ENCODE measurements at places on chromosomes 2 and 18. TPM values are rescaled to one million over a fixed set of nuclear protein-coding genes. Genes with fewer than 3 reads are reported as not detected.

C2orf49 gene
- 8.0 TPM for total RNA-seq

GRCh38 chr2:5495586-5495985 lies 196.6 kb upstream of the SOX11 start:
- no peak for DNase-seq

DNA sequence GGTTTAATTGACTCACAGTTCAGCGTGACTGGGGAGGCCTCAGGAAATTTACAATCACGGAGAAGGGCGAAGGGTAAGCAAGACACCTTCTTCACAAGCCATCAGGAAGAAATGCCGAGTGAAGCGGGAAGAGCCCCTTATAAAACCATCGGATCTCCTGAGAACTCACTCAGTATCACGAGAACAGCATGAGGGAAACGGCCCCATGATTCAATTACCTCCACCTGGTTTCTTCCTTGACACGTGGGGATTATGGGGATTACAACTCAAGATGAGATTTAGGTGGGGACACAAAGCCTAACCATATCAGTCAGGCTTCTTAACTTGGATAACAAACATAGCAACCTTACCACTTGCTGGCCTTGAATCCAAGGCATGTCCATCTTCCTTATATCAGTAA lies 289.0 kb upstream of the STON1 start:
- no peak for DNase-seq

GRCh38 chr18:45059695-45060094 lies 379.0 kb downstream of the SETBP1 start:
- DNase-seq = no peak

DNA sequence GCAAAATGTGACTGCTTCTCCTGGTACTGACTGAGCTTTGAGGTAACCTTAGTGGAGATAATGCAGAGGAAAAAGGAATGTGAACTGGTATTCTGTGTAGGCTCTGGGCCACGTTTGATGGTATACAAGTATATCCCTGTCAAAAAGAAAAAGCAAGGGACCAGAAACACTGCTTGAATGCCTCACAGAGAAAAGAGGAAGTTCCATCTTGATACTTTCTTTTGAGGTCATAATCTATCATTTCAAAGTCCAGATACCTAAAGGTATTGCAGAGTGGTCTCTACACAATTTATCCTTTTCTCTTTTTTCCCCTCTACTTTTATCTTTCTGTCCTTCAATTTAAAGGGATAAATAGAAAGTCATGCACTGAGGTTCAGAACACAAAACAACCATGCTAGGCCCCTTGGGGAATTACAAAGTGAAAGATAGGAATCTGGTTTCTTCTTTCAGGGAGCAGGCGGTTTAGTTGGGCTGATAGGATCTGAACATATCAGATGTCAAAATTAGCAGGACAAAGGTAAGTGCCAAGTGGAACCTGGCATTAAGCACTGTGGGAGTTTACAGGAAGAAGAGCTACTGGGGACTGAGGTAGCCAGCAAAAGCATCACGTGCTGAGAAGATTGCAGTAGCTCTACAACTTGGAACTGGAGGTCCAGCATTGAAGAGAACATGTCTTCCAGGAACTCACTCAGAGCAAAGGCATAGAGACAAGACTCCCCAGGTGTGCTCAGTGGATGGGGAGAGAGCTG lies 121.2 kb downstream of the LYPD6 start:
- no peak for DNase-seq

GRCh38 chr2:106863387-106863786 lies 22.6 kb downstream of the ST6GAL2 start:
- no peak for DNase-seq

DNA sequence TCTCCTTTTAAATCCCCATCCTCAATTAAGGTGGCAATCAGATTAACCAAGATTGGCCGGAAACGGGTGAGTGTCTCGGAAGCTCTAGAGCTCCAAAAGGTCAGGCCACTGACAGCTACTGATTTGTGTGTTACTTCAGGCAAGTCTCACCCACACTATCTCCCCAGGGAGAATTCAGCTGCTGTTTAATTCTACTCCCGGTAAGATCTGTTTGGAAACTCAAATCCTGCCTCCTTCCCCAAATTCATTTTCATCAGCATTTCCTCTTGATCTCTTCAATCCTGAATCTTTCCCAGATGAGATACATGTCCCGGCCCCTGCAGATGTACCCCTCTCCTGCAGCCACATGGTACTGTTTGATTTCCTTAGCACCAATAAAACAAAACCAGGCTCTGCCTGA lies 34.9 kb downstream of the EFR3B start:
- DNase-seq = no peak

C2orf74 gene
- 7.4 TPM for total RNA-seq

- DNase-seq = no peak
Observed at GRCh38 chr2:178448968-178449661, 1.9 kb downstream of the PRKRA start.

DNA sequence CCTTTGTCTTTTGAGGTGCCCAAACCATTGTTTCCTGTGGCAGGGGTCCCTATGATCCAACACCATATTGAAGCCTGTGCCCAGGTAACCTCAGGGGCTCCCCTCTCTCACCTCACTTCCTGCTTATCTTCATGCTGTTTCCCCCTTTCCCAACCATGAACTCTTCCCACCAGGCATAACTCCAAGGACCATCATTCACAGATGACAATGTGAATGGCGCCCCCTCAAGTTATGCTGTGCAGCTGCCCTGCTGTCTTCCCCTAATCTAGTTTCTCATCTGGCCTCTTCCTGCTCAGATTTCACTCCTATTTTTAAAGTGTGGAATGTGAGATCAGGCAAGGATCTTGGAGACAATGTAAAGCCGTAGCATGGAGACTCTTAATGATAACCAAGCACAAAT lies 1.4 kb downstream of the GMPPA start:
- no peak for DNase-seq

- DNase-seq = no peak
Observed at GRCh38 chr2:109649736-109650695, 35.9 kb downstream of the SOWAHC start.

DNA sequence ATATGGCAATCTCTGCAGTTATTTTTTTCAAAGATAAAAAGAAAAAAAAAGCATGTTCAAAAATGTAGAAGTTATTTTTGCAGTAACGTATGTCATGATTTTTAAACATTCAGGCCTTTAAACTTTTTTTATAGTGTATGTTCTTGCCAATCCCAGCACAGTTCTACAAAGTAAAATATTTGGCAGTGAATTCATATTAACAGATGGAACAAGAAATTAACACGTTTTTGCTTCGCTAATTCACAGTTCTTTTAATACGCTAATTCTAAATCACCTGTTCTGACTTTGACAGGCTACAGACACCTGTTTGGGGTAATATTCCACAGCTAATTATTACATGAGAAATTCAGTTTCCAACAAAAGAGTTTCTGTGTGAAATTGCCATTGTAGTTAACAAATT lies 183.2 kb downstream of the ARHGAP15 start:
- no peak for DNase-seq

NTSR2 gene
- total RNA-seq = not detected

EMILIN1 gene
- total RNA-seq = 18.7 TPM

DNA sequence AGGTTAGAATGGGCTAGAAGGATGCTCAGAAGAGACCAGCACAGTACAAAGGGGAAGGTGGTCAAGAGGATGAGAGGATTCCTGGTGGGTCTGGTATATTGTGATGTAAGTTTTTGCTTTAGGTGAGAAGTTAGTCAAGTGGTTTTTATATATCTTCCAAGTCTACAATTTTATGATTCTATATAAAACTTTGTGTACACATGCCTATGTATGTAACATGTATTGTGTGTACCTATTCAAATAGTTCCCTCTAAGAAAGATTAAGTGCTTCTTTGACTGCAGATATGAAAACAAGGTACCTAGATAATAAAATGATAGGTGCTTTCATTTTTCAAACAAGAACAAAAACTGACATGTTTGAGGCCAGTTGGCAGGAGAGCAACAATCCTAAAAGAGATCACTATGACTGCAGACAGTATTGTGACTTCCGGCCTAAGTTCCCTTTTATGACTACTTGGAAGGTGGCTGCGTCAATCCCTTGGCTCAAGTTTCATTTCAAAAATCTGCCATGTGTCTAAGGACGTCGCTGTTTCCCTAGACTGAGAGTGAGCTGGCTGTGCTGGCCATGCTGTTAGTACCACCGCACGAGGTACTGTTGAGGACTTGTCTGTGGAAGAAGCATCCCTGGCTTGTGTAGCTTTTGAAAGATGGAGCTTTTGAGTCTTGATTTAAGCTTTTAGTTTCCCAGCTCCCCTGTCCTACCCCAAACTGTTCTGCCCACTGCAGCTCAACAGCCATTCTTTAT lies 123.1 kb downstream of the PRPF40A start:
- DNase-seq = no peak

DNA sequence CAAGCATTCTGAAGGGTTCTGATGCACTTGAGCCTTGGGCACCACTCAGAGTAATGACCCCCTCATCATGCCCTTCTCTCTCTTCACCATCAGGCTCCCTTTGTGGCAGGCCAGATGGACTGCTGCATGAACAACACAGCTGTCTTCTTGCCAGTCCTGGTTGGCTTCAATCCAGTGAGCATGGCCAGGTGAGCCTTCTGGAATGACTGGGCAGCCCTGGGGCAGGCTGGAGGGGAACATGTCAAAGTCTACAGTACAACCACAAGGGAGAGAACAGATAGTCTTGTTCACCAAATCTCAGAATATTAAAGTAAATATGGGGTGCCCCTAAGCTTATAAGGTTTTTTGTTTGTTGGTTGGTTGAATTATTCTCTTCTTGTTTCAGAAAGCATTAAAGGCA lies 4.4 kb downstream of the GCKR start:
- DNase-seq = peak; percentile 80

ZNF516 gene
- 12.1 TPM for total RNA-seq

CENPA gene
- total RNA-seq = 1.2 TPM

GRCh38 chr2:209368914-209369313 lies 54.9 kb upstream of the MAP2 start:
- peak; percentile 76 for DNase-seq

HAAO gene
- total RNA-seq = 10.9 TPM

- DNase-seq = no peak
Observed at GRCh38 chr2:11450791-11451190, 15.2 kb downstream of the E2F6 start.

DNA sequence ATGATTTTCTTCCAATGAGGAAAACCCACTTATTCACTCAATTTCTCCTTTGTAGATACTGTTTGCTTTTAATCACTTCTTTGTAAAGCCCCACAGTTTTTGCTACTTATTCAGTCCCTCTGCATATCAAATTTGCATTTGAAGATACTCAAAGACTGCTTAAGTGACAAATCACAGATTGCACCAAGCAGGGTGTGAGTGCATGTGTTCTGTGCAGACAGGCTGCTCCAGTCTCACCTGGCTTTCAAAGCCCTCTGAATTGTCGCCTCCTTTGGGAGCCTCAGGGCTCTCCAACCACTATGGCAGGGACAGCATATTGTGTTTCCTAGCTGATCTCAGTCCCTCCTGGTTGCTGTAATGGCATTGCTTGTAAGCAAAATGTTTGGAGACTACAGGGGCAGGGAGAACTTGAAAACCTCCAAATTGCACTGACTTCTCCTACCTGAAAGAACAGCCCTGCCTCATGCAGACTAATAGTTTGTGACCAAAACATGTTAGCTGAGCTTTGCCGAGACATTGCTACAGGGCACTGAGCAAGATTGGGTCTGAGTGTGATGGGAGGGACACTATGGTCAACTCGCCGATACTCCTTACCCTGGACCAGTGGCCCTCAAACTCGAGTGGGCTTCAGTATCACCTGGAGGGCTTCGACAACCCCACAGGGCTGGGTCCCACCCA lies 96.8 kb downstream of the POLE4 start:
- DNase-seq = no peak

IGFBP5 gene
- 36.1 TPM for total RNA-seq

PROC gene
- 0.86 TPM for total RNA-seq

- no peak for DNase-seq
Observed at GRCh38 chr18:58670404-58671110, 708 bp upstream of the MALT1 start.

DNA sequence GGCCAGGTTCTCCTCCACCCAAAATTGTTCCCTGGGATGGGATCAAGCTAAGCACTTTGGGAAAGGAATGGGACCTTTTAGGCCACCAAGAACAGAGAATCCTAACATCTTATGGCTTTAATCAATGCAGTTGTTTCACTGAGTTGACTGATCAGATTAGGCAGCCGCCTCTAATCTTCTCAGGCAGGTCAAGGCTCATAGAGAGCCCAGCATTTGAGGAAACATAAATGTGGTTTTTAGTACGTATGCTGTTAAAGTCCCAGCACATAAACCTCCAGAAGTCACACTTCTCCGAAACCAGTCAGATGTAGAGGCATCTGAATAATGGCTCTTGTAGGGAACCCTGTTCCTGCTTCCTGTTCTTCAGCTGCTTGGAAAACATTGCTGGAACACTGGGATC lies 99.5 kb upstream of the RMDN2 start:
- DNase-seq = no peak

- peak; percentile 65 for DNase-seq
Observed at GRCh38 chr2:234981197-234982095, 29.6 kb downstream of the SH3BP4 start.

DNA sequence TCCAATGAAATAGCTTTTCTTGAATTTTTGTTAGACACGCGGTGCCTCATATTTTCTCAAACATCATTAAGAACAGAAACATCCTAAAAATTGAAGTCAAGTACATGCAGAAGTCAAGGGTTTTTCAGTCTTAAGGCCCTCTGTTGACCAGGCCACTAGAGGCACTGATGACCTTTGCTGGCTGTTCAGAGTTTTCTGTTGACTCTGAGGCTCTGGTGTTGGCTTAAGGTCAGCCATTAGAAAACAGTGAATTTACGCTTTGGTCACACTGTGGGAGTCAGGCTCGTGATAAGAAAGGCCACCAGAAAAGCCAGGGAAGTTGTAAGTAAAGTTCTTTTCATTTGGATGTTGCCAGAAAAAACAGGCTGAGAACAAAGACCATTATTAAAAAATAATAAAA lies 5.8 kb upstream of the UPP2 start:
- DNase-seq = no peak

DNA sequence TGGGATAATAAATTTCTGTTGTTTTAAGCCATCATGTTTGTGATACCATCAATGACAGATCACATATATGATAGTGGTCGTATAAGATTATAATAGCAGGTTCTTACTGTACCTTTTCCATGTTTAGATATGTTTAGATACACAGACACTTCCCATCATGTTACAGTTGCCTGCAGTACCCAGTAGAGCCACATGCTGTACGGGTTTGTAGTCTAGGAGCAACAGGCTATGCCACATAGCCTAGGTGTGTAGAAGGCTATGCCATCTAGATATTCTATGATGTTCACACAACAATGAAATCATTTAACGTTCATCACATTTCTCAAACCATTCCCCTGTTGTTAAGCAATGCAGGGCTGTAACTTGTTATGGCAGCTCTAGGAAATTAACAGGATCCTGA lies 132.9 kb upstream of the SH3BP4 start:
- DNase-seq = no peak

GRCh38 chr2:235263205-235264120 lies 230.4 kb upstream of the AGAP1 start:
- peak; percentile 15 for DNase-seq

DNA sequence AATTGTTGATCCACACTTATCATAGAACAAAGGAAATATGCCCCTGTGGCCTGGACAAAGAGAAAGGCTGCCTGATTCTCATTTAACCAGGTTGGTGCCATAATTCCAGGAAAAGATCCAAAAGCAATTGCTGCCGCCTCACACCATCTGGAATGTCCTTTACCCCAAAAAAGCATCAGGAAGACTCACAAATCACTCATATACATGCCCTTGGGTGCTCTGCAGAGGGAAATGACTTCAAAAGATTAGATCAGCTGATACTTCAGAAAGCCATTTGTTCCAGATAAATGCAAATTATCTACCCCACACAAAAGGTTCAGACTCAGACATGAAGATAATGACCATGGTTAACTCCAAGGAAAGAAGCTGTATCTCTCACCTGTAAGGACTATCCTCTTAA lies 285.8 kb downstream of the C1D start:
- DNase-seq = no peak
